ENCODE measurements at places on chromosomes 2 and 18.

DNA sequence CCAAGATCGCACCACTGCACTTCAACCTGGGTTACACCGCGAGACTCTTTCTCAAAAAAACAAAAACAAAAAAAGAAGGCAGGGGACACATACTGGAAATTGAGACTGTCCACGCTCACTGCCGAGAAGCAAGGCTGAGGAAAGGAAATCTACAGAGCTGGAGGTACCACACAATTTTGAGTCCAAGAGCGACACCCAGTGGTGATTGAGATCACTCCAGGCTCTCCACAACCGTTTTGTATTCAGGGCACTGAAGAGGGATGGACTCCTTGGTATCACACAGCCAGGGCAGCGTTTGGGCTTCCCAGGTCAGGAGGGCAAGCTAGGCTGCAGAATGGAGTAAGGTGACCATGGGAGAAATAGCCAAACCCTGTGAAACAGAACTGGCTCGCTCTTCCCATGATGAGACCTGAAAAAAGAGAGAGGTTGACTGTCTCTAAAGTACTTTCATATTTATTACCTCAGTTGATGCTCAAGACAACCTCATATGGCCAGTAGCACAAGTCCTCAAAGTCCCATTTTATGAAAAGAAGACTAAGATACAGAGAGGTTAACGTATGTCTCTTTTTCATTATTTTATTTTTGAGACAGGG lies 74.5 kb upstream of the YPEL5 start:
- peak; percentile 86 for DNase-seq

DNA sequence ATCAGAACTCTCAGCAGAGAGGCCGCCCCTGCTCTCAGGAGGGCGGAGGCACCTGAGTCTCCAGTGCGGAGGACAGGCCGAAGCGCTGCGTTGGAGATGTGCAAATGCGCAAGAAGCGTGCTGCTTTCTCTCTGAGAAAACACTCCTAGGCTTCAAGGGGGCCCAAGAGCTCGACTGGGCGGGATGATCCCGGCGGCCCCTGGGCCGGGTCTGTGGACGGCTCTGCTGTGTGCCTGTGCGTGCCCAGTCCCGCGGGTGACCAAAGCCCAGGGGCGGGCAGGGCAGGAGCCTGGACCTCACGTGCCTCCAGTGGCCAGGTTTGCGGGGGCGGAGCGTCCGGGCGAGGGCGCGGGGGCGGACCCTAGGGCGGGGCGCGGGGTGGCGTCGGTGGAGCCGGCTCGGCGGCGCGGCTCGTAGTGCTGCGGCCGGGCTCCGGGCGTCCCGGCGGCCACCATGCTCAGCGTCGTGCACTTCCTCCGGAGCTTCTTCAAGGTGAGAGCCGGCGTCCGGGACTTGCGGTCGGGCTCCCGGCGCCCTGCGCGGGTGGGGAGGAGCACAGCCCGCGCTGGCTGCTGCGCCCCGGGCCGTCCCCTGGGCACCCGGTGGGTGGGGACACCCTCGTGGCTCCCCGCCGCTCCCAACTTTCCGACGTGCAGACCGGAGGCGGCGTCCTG lies at the start of gene ARHGEF4:
TSS of gene ARHGEF4 (plus strand) at position 414 of the 674 bp plus-strand sequence. CDS start at position 454, 40 bp downstream.
- DNase-seq = peak; percentile 44

GRCh38 chr18:24075767-24076597 lies 61.4 kb downstream of the TTC39C start:
- peak; percentile 43 for DNase-seq

GRCh38 chr2:34305587-34305986 lies 706.5 kb upstream of the FAM98A start:
- DNase-seq = no peak

GRCh38 chr2:96264656-96265348 lies 995 bp downstream of the TMEM127 start:
- peak; percentile 40 for DNase-seq

- DNase-seq = no peak
These were observed 239.1 kb downstream of the TRIB2 start for GRCh38 chr2:12955864-12956263.

- DNase-seq = peak; percentile 16
These were observed 294.1 kb downstream of the BCL2 start for GRCh38 chr18:63025251-63026090.

GRCh38 chr2:70504750-70505149 lies 48.9 kb downstream of the TGFA start:
- no peak for DNase-seq
